ENCODE measurements at places on chromosomes 7 and 10.

- DNase-seq, result no peak
These were observed 135.1 kb downstream of the CHN2 start for GRCh38 chr7:29329686-29330085.

GRCh38 chr10:129966370-129966888 lies 2.4 kb upstream of the EBF3 start:
- DNase-seq, result no peak

DNA sequence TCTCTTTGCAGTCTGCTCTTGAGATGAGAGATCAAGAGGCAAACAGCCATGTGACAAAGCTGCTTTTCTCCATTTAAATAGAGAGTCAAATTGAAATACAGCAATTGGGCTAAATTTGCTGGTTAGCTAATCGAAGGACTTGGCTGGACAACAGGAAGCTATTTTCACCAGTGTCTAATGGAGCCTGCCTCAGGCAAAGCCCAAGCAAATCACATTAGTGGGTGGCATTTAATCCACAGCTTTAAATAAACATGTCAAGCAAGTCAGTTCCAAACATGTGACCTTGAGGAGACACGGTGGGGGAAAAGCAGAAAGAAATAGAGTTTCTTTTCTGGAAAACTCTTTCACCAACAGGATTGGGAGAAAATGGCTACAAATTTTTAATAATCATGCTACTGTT lies 180.5 kb upstream of the AOAH start:
- DNase-seq, result no peak

- DNase-seq, result no peak
These were observed 383.1 kb upstream of the VSTM2A start for GRCh38 chr7:54159088-54159487.

DNA sequence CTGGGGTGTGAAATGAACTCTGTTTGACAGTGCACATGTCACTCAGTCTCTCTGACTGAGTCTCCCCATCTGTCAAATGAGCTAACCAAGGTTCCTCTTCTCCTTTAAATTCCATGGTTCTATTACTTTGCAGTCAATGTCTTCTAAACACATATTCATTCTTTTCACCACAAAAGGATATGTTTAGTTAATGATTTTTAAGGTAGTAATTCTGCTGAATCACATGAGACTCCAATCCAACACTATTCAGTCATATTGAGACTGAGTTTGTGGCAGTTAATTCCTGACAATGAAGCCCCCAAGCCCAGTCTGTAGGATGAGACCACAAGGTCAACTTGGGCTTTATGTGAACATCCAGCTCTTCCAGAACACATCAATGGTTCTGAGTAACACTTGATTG lies 85.3 kb downstream of the CALN1 start:
- no peak for DNase-seq

DNA sequence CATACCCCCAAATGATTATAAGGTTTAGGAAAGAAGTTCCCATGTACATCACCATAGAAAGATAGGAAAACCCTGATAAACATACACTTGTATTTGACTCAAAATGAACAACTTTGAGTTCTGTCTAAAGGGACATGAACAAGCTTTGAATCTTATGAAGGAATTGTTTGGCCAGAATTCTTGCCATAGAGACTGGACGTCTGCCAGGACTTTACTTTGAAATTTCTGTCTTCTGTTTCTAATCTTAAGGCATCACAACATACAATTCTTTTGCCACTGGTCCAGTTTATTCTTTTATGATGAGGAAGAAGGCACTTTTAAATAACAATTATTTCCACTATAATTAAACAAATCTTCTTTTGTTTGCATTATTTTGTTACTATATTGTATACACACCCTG lies 26.2 kb upstream of the CYP26C1 start:
- DNase-seq, result peak; percentile 8
